ENCODE measurements at places on chromosomes 11 and 22.
A peak's percentile ranks its signal among the peaks of the same experiment; 100 is the strongest.

- no peak for DNase-seq
Measured at GRCh38 chr11:28701760-28702449, 593.7 kb downstream of the METTL15 start.

DNA sequence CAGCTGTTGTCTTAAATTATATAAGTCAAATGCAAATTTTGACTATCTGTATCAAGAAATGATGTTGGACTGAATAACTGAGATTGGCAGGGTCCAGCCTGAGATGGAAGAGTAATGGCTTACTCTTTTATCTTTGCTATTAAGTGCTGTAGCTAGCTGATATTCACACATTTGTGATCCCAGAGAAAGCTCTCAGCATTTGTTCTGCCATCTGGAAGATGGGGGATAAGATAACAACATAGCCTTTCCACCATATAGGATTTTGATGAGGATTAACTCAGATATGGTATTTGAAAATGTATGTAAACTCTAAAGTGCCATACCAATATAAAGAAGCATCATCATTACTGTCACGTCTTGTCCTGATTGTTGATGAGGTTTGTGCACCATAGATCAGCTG is 1063.2 kb upstream of the TENM4 start:
- no peak for DNase-seq

GRCh38 chr11:24855951-24856350 is 359.1 kb downstream of the LUZP2 start:
- DNase-seq: no peak

- peak; percentile 71 for DNase-seq
Measured at GRCh38 chr11:62593434-62594044, 2.2 kb upstream of the TUT1 start.

GRCh38 chr22:29385748-29386147 is 2.6 kb downstream of the AP1B1 start:
- DNase-seq: no peak

- DNase-seq: no peak
Measured at GRCh38 chr11:124732230-124732629, 7.5 kb upstream of the NRGN start.

GRCh38 chr22:24208012-24208749 is 26.9 kb downstream of the SUSD2 start:
- DNase-seq: no peak

GRCh38 chr11:72244361-72245262 is 636 bp upstream of the PHOX2A start:
- no peak for DNase-seq

DNA sequence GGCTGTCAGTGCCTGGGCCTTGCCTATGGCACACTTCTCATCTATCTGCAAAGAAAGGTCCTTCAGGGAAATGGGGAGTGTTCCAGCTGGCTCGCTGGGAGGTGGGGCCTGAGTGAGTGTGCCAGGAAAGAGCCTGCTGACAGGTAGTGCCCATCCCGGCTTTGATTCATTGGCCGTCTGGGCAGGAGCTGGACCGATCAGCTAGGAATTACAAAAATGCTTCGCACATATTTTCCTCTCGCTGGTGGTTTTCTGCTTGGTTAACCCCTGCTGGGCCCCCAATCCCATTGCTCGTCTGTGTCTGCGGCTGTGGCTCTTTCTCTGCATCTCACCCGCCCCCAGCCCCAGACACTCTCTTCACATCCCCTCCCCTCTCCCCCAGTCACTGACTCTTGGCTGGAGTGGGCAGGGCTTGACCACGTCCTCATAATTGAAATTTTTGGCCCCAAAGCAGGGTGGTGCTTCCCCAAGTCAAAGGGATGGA is 10.8 kb downstream of the LIF start:
- no peak for DNase-seq

DNA sequence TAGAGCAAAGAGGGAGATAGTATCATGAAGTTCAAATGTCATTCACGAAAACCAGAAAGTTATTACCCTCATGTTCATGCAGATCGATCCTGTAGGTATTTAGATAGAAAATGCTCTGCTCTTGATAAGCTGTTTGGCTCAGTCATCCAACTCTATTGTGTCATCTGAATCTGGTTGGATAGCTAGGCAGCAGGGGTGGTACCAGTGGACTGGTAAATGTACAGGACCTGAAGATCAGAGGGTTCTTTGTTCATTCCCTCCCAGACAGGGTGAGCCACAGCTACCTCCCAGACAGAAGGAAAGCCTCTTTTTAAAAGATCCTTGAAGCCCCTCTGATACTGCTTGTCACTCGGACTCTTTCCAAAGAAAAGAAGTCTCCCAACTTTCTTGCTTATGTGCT is 29.8 kb upstream of the DRD2 start:
- DNase-seq: no peak

DNA sequence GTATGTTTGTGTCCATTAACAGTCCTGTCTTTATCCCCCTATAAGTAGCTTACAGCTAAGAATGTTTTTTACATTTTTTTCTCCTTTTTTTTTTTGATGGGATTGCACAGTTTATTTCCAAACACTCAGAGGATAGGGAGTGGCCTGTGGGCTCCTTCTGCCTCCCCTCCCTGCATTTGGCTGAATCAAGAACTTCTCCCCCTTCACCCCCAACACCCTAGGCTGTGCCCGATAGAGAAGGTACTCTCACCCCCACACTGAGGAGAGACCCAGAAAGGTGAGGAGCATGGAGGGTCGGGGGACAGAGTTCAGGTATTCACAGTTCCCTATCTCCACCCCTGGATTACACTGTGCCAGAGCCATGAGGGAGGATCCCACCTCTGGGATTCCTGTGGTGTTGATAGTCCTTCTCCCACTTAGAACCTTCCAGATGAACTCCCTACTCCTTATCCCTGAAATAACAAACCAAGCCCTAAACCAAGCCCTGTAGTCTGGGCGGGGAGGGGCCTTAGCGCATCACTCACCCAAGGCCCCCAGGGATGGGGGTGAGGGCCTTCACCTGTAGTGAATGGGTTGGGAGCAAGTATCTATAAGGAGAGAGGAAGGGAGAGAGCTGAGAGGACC is 97.1 kb downstream of the ADAMTS15 start:
- DNase-seq: no peak

DNA sequence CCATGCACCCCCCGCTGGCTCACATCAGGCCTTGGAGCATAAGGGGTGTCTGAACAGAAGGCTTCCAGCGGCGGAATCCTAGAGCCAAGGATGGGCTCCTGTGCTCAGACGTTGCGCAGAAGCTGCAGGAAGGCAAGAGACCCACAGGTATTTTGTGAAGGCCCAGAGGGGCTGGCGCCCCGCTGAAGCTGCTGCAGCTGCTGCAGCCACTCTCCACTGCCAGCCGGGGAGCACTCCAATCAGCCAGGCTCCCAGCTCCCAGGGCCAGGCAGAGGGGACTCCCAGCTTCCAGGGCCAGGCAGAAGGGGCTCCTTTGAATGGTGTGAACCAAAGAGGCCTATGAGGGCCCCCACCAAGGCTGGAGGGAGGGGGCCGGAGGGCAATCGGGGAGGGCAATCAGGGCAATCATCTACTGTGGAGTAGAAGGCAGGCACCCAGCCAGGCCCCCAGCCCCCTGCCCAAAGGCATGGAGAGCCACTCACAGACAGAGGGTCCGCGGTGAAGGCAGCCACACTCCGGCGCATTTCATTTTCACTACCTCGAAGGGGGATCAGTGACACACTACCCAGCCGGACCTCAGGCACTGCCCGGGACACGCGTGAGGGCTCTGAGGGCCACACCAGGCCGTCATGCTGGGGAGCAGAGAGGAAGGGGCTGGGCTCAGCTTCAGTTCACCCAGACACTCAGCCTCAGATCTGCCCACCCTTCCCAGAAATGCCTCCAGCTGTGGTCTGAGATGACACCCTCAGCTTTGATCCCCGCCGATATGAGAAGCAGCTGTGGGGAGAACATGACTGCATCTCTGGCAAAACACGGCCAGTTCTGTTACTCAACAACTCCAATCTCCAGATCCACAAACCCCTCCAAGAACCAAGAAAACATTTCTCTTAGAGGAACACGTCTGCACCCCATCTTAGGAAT is 11.6 kb upstream of the PDE2A start:
- DNase-seq: no peak

DNA sequence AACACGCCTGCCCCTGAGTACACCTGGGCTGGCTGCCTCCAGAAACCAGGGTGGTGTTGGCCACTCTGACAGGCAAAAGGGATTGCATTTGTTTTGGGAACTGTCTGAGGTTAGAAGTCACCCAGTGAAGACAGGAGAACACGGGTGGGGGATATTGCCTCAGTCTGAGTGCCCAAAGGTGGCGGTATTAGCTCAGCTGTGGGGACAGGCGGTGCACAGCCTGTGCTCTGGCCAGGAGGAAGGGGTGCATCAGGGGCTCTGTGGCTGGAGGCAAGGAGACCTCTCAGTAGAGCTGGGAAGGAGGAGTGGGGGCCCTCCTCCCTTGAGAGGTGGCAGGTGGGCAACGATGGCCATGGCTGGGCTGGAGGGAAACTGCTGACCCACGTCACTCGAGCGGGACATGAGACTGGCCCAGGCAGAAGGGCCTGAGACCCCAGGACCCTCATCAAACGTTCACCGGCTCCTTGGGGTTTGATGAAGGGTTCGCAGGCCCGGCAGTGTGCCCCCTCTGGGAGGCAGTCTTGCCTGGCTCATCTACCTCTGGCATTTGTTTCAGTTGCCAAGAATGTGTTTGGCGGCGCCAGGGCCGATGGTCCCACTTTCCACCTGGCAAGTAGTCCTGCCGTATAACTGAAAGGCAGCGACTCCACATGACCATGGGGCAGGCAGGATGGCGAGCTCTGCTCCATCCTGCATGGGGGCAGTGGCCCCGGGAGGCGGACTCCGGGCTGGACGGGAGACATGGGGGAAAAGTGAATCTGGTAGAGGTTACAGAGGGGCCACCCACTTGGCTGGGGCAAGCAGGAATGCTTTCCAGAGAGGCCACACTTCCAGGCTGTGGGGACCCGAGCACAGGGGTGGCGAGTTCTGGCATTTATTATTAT is 52.8 kb upstream of the SMIM38 start:
- DNase-seq: no peak

- DNase-seq: peak; percentile 10
Measured at GRCh38 chr11:114738954-114739353, 60.6 kb downstream of the NXPE2 start.

DNA sequence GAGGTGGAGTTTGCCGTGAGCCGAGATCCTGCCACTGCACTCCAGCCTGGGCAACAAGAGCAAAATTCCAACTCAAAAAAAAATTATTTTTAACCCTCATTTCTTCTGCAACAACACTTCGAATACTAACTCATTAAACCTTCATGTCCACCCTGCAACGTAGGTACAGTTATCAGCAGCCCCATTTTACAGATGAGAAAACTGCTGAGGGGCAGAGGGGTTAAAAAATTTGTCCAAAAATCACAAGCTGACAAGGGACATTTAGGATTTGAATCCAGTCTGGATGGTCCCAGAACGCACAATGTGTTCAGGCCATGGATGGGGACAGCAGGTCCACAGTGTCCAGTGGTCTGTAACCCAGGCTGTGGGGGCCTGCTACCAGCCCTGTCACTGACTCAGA is 29.0 kb downstream of the RHOD start:
- DNase-seq: no peak

DNA sequence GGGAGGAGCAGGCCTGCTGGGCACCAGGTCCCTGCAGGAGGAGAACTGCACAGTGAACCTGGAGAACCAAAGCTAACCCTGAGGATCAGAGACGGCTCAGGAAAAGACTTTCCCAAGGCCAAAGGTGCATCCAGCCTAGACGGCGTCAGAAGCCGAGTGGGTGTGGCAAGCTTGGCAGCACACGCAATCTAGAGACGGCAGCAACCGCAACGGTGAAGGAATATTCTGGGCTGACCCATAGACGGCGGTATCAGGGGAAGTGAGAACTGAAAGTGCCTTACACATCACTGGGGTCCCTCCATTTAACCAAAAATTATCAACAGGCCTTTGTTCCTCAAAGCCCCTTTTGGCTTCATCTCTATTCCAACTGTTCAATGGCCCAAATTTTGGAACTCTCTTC is 26.2 kb downstream of the SPATA19 start:
- no peak for DNase-seq

GRCh38 chr22:27578937-27579617 is 222.5 kb downstream of the MN1 start:
- no peak for DNase-seq

DNA sequence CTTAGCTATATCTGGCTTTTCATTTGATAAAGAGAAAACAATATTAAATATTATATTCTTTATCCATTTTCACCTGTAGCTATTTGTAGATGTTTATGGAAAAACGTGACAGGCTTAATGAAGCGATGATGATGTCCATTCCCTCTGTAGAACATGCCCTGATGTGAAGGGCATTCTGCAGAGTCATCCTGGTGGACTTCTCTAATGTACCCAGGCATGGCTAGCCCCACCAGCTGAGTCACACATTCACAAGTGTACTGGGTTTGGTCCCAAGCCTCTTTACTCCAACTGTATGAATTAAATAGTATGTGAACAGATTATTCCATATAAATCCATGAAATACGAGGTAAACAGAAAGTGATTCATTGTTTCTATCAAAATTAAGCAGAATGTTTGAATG is 139.3 kb downstream of the CADM1 start:
- no peak for DNase-seq

GRCh38 chr22:26445577-26446275 is 16.7 kb downstream of the ASPHD2 start:
- DNase-seq: no peak

GRCh38 chr11:33134276-33134675 is 27.0 kb downstream of the CSTF3 start:
- no peak for DNase-seq

GRCh38 chr11:10301656-10302358 is 3.1 kb upstream of the ADM start:
- no peak for DNase-seq

GRCh38 chr11:102577182-102577581 is 46.6 kb upstream of the MMP7 start:
- no peak for DNase-seq

- no peak for DNase-seq
Measured at GRCh38 chr11:125494031-125494360, 2.1 kb downstream of the FEZ1 start.

GRCh38 chr11:68584991-68585524 is 99.3 kb upstream of the GAL start:
- DNase-seq: no peak

- DNase-seq: no peak
Measured at GRCh38 chr11:97860237-97860636, 1160.5 kb upstream of the CNTN5 start.

DNA sequence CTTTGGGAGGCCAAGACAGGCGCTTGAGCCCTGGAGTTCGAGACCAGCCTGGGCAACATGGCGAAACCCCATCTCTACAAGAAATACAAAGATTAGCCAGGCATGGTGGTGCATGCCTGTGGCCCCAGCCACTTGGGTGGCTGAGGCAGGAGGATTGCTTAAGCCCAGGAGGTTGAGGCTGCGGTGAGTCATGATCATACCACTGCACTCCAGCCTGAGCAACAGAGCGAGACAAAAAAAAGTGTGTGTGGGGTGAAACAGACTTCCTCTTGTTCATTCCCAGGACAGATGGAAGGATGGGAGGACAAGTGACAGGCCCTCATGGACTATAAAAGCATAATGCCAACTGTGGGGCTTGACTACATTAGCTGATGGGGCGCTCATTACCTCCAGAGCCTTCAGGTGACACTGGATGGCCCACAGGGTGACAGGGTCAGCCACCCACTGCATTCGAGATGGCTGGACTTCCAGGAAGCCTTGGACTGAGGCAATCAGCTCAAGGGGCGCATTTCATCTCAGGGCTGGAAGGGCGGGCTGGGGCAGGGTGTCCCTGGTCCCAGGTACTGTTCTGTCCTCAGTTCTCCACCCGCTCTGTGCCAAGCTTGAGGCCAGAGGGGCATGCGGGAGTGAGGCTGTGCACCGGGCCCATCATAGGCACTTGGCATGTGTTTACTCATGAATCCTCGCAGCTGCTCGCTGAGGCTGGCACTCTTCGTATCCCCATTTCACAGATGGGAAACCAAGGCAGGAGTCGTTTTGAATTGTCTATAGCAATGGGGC is 12.5 kb downstream of the NPTXR start:
- no peak for DNase-seq

GRCh38 chr22:29256606-29257325 is 11.0 kb downstream of the RHBDD3 start:
- no peak for DNase-seq
